ENCODE measurements at places on chromosomes 1 and 21.

DNA sequence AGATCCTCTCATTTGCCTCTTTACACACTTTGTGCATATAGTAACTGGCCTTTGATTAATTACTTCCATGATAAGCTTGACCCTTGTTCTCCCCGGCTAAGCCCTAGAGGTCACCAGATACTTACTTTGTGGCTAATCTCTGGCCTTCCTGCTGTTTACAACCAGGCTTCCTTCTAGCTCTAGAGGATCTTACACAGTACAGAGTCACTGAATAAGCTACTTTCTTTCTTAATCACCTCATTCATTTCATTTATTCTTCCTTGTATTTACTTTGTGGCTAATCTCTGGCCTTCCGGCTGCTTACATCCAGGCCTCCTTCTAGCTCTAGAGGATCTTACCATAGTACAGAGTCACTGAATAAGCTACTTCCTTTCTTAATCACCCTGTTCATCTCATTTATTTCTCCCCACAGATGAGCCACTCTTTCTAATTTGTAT, 144.3 kb upstream of the C1orf21 start:
- DNase-seq: no peak

GRCh38 chr1:153938996-153939395, 7.5 kb downstream of the DENND4B start:
- no peak for DNase-seq

- no peak for DNase-seq
These were observed 2.8 kb downstream of the ABCG1 start for GRCh38 chr21:42221581-42222345.

- no peak for DNase-seq
These were observed 188.5 kb downstream of the TGFBR3 start for GRCh38 chr1:91697416-91697815.

DNA sequence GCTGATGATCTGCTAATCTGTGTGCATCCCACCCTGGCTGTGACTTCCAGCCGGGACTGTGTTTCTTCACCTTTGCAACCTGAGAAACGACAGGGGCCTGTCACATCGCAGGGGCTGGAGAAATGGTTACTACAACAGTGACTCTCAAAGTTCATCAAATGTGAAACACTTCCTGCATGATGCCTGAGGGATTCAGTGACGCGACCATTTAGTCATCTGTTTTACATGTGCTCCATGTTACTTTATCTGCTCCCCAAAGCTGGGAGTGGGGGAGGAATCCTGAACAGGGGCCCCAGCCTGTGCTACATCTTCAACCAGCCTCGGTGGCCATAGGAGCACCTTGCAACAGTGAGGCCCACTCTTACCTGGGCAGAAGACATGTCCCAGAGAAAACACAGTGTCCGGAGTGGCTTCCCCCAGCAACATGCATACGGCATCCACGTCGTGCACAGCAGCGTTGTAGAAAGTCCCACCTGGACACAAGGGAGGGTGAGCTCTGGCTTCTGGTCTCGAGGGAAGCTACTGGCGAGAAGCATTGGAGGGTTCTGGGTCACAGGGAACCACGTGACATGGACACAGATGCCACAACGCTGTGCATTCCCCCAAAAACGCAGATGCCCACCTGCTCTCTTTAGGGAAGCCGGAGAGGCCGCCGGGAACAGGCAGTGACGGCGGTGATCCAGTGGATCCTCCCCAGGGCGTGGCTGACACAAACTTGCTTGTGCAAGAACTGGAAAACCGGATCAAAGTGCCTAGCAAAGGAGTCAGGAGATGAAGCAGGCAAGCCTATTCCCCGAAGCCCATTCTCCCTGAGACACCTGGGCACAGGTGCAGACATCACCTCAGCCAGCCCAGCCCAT, 9.6 kb upstream of the CCDC27 start:
- DNase-seq: no peak

- no peak for DNase-seq
These were observed 412.2 kb downstream of the KIF26B start for GRCh38 chr1:245566952-245567351.

- DNase-seq: no peak
These were observed 11.5 kb downstream of the KTI12 start for GRCh38 chr1:52022133-52022532.

DNA sequence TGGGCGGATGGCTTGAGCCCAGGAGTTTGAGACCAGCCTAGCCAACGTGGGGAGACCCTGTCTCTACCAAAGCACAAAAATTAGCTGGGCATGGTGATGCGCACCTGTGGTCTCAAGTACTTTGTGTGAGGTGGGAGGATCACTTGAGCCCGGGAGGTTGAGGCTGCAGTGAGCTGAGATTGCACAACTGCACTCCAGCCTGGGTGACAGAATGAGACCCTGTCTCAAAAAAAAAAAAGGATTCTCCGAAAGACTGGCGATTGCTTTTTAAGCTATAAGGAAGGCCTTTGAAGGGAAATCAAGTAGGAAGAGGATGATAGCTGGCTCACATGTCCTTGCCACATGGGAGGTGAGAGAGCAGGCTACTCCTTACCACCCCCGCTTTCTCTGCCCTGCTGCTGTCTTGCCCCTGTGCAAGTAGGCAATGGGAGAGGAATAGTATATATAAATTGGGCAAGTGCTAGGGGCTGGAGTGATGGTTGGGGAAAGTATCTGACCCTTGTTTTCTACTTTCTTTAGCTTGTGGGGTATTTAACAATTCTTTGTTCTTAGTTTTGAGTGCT, 3.8 kb upstream of the LAMTOR5 start:
- no peak for DNase-seq

GRCh38 chr1:229889031-229889517, 178.0 kb upstream of the GALNT2 start:
- no peak for DNase-seq

DNA sequence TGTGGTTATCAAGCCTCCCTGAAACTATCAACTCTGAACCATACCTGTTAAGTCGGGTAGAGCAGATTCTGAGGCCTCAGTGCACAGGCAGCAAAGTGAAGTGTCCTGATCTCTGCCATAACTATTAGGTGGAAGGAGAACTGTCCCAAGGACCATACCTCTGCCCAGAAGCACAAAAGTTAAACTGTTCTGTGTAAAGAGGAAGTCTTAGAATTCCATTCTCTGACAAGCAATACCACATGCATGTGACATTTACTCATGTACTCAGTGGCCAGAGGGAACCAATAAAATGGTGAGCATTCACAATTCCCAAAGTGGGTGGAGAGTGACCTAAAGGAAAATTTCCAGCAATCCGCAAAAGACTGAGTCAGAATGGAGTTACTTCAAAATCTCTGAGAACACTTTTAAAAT, 61.0 kb downstream of the TOR3A start:
- DNase-seq: no peak

GRCh38 chr1:12011998-12012397, 7.3 kb upstream of the MIIP start:
- DNase-seq: no peak

GRCh38 chr1:214673576-214673975, 70.6 kb downstream of the CENPF start:
- DNase-seq: no peak

DNA sequence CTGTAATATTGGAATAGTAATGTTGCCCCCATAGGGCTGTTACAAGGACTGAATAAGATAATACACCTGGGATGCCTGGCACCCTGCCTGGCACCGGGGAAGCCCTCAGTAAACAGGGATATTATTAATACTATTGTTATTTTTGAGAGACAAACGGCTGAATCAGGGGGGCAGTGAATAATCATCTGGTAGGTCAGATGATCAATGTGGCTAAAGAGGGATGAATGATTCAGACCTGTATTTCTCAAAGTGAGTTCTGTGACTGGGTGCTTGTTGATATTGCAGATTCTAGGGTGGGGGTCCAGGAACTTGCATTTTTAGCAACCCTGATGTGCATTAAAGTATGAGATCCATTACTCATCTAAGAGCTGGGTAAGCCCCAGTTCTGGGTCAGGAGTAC, 46.2 kb upstream of the BCL10 start:
- no peak for DNase-seq

DNA sequence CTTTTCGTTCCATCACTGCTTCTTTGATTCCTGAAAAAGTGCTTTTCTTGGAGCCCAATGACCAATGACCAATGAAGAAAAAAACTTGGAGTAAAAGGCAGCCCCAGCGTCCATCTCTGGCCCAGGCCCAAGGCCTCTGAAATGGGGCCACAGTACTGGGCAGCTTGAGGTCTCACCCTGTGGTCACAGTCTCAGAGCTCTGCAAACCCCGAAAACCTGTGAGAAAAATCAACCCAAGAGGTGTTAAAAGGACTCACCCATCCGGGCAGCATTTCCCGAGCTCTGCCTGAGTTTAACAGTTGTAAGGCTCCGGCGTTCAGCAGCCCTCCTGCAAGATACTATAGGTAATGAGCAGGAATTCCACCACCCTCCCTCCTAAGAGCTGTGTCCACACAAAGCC, 2.1 kb upstream of the EFHD2 start:
- no peak for DNase-seq

Measured in NCI-H2029 (cell line).